ENCODE measurements at places on chromosomes 16 and 17.

DNA sequence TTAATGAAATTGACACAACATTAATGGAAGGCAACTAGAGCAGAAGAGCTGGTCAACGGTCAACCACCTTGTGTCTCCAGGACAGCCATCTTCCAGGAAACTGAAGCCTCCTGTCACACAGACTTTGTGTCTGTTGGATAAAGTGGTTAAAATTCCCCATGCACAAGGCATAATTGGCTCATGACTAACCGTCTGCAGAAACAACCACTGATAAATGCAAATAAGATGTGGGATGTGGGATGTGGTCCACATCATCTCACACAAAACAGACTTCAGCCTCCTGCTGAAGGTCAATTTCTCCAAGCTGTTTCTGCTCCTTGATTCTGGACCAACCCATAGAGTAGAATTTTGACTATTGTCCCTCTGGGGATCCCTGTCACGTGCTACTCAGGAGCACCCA, 26.9 kb upstream of the XYLT1 start:
- H3K4me3 ChIP-seq = no peak overlapping the region
- no peak for DNase-seq
- H3K4me1 ChIP-seq = no peaks in the 10 kb centered on the region
- no peak overlapping the region for H3K27ac ChIP-seq
- no peaks in the 10 kb centered on the region for H3K36me3 ChIP-seq
- no peaks in the 10 kb centered on the region for H3K27me3 ChIP-seq

GRCh38 chr16:59339871-59340270, 605.8 kb upstream of the GOT2 start:
- no peak overlapping the region for H3K27ac ChIP-seq
- no peaks in the 10 kb centered on the region for H3K27me3 ChIP-seq
- H3K4me3 ChIP-seq = no peak overlapping the region

DNA sequence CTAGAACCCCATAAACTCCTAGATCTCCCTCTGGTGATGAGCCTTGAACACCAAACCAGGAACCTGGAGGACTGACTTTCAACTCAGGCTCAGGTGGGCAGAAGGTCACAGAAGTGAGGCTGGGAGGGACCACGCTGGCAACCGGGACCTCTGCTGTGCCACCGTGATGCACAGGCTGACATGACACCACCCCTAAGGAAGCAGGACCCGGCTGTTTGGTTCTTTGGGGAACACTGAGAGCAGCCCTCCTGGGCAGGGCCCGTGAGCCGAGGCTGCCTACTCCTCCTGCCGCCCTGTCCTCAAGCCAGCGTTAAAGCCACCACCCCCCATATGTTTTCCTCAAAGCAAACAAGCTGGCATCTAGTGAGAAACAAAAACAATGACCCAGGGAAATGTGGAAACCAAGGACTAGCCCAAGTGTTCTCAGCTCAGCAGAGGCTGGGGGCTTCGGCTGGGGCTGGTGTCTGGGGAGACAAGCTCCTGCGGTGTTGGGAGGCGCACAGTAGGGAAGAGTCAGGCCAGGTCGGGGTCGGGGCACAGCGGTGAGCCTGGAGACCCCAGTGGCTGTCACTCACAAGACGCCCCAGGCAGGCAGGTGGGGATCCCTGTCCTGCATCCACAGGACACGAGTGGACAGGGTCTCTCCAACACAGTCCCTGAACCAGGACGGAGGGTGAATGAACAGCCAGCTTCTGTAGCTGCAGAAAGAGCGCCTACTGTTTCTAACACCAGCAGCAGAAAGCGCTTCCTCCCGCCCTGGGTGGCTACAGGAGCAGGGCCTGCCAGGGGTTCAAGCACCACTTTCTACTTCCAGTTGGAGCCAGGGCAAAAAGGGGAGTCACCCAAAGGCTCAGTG, 1.7 kb downstream of the SMIM5 start:
- no peaks in the 10 kb centered on the region for H3K27me3 ChIP-seq
- H3K4me3 ChIP-seq = no peak overlapping the region
- peaks cover 24% of the 10 kb centered on the region for H3K4me1 ChIP-seq
- peaks cover 8% of the 10 kb centered on the region for H3K36me3 ChIP-seq

DNA sequence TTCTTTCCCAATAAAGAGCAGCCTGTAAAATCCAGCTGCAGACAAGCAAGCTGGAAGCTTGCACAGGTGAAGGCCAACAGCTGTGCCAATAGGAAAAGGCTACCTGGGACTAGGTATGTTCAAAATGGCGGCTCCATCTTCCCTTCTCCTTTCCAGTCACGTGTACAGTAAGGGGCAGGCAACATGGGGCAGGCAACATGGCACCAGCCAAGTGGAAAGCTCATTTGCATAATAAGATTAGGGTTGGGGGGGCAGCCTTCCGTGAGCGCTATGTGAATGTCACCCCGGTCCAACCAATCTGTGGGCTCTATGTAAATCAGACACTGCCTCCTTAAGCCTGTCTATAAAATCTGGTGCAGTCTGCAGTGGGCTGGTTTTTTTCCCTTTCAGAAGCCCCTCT, 31.3 kb downstream of the TVP23A start:
- DNase-seq = peak; percentile 39
- H3K4me1 ChIP-seq = peaks cover 2% of the 10 kb centered on the region
- H3K36me3 ChIP-seq = no peaks in the 10 kb centered on the region
- no peaks in the 10 kb centered on the region for H3K27me3 ChIP-seq
- no peak overlapping the region for H3K27ac ChIP-seq

- no peak for DNase-seq
- no peak overlapping the region for H3K27ac ChIP-seq
- no peaks in the 10 kb centered on the region for H3K36me3 ChIP-seq
- H3K27me3 ChIP-seq = no peaks in the 10 kb centered on the region
- no peak overlapping the region for H3K4me3 ChIP-seq
Measured at GRCh38 chr16:52832771-52833170, 219.9 kb downstream of the CHD9NB start.

DNA sequence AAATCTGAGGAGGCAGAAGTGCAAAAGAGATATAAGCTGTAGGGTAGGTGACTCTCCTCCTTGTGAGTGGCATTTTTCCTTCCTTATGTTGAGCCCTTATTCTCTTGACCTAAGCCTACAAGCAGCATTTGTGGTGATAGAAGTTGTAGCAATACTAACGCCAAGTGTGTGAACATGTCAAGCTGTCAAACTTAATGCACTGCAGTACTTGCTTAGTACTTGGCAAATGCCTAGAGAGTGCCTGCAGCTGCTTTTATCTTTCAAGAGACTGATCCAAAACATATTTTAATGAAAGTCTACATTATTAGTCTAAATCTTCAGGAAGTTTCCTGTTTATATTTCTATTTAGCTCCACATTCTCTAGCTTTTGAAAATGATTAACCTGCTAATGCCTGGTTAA, 83.2 kb downstream of the CNTNAP4 start:
- no peak overlapping the region for H3K4me3 ChIP-seq
- no peak overlapping the region for H3K27ac ChIP-seq
- no peaks in the 10 kb centered on the region for H3K36me3 ChIP-seq

DNA sequence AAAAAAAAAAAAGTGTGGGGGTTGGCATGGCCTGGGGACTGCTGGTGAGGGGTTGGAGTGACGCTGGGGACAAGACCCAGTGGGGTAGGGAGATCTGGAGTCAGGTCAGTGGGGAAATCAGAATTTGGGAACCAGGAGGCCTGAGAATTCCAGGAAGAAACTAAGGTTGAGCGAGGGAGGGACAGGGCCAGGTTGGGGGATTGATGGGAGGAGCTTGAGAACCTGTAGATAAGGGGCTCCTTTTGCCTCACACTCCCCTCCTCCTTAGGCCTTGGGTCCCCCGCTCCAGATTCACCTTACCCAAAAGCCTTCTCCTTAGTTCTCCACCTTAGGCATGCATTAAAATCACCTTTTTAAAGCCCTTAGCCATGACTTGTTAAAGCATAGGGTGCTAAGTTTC, 8.3 kb upstream of the PYDC1 start:
- no peak overlapping the region for H3K27ac ChIP-seq
- DNase-seq = no peak
- H3K4me3 ChIP-seq = no peak overlapping the region
- peaks cover 3% of the 10 kb centered on the region for H3K27me3 ChIP-seq

DNA sequence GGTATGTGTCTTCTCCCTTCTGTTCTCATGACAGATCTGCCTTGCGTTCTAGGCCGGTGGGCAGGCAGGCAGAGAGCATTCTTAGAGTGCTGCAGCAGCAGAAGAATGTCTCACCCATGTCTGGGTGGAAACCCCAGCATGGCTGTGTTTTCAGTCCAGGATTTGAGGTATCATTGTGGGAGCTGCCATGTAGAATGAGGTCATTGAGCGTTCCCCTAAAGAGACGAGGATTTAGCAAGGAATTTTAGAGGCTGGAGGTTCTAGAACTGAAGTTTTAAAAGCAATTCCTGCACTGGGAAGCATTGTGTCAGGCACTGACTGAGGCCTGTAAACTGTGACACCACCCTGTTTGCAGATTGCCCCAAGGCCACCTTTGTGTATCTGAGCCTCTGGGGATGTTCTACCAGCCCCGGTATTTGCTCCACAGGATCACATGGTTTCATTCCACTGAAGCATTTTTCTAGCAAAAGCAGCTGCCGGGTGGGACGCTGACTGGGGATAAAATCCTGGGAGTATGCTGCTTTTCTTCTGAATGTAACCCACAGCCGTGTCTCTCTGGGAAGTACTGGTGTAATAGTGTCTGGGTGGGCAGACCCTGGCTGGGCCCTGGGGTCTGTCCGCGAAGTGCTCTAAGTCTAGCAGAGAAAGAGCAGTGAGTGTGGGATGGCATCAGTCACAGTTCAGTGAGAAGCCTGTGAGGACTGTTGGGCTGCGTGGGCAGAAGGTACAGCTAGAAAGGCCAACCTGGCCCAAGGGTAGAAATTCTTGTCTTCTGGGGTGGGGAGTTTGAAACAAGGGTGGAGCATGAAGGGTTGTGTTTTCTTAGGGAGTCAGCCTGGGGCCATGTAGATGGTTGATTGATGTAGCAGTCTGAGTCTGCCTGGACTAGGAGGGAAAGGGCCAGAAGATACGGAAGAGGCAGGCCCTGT, 30.2 kb downstream of the PLCD3 start:
- DNase-seq = no peak
- H3K36me3 ChIP-seq = peaks cover 71% of the 10 kb centered on the region
- no peak overlapping the region for H3K27ac ChIP-seq
- H3K4me1 ChIP-seq = peaks cover 7% of the 10 kb centered on the region
- H3K4me3 ChIP-seq = no peak overlapping the region

DNA sequence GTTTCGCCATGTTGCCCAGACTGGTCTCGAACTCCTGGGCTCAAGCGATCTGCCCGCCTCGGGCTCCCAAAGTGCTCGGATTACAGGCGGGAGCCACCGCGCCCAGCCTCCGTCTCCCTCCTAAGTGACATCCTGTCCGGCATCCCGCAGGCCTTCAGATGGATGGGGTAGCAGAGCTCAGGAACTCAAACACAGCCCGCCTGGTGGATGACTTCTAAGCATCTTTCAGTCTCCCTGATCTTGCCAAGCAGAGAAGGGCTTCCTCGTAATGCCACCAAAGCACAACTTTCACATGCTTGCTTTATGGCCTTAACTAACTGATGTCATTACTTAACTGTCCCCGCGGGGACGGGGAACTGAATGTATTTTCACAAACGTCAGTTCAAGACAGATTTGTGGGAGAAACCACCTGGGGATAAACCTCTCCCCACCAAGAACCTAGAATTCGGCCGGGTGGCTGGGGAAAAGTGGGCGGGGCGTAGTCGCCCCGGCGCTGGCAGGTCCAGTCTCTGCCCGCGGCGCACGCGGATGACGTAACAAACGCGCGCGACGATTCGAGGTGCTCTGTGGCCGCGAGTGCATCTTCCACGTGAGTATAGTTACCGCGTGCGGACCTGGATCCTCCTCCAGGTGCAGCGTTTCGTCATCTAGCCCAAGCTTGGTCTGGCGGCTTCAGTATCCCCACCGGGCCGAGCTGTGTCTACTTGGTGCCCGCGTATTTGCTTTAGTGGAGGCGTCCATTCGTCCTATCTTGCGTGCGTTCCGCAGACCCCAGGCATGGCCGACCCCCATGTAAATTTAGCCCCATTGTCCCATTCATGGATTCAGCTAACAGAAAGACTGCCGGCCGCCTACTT, at the start of gene PFAS:
Gene PFAS, plus strand, starts transcription at position 539 of the 857 bp plus-strand sequence. CDS start 4,649 bp downstream, outside the sequence.
- H3K4me3 ChIP-seq = peak within 1 kb of the TSS; percentile 84
- H3K27me3 ChIP-seq = no peaks in the 10 kb centered on the region
- H3K27ac ChIP-seq = peak within 1 kb of the TSS; percentile 88
- DNase-seq = peak; percentile 95

- H3K4me1 ChIP-seq = no peaks in the 10 kb centered on the region
- no peaks in the 10 kb centered on the region for H3K27me3 ChIP-seq
- no peak for DNase-seq
- no peak overlapping the region for H3K4me3 ChIP-seq
- no peaks in the 10 kb centered on the region for H3K36me3 ChIP-seq
Measured at GRCh38 chr16:67356396-67356795, 29.8 kb downstream of the LRRC36 start.
